ENCODE measurements at places on chromosomes 7 and 10.

DNA sequence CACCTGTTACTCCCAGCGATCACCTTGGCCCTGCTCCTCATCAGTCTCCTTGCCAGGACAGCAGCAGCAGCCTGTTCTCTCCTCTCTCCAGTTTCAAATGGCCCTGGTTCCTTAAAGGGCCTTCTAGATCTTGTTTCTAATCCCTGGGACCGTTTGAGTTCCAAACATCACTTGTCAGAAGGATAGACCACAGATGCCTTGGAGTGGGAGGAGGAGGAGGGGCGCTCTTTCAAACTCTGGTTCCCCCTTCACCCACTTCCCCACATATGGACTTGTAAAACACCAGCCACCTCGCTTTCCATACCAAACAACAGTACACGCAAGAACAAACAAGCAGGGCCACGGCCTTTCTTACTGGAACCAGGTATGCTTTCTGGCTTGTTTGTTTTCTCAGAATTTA is 104.8 kb downstream of the PLXNA4 start:
- DNase-seq: no peak

DNA sequence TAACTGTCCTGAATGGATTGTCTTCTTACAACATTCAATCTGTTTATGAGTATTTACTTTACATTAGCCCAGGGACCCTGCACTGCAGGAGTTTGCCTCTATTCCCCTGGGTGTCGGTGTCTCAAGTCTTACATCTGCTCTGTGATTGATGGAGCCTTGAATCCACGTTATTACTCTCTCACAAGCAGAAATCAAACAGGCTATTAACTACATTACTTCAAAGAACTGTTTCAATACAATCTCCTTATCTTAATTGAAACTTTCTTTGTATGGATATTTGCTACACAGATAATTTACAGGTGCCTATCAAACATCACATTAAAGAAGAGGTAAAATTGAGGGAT is 3.1 kb upstream of the ARID5B start:
- DNase-seq: no peak

DNA sequence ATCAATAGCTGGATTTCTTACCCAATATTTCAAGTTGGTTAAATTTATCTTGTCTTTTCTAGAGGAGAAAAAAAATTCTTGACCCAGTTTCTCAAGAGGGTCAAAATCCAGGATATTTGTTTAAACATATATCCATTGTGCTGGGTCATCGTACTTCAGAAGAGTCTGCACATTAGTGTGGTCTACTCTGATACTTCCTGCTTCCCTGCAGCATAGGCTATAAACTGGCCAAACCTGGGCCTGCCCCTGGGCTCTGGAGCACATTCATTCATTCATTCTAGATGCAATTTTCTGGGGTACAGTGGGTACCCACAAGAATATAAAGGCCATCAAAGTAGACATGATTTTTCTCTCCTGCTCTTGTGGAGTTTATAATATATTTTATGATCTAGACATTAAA is 142.1 kb upstream of the WNT16 start:
- DNase-seq: no peak

- DNase-seq: no peak
These were observed 10.7 kb upstream of the FMC1 start for GRCh38 chr7:139330333-139331030.

GRCh38 chr7:14806891-14807290 is 95.7 kb downstream of the DGKB start:
- DNase-seq: no peak

DNA sequence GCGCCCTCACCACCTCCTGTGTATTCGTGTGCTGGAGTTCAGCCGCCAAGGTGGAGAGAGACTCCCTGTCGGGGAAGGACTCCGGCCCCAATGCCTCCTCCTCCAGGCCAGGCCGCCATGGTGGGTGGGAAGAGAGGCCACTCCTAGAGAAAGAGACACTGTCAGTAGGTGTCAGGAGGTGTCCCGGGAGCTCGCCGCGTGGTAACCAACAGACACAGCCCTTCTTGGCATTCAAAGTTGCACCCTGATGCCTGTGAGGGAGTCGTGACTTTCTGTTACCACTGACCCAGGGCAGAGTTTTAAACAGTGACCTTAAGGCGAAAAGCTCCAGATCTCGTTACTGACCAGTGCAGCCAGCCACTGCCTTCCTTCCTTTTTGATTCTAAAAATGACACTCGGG is 155.2 kb downstream of the CUX1 start:
- no peak for DNase-seq

DNA sequence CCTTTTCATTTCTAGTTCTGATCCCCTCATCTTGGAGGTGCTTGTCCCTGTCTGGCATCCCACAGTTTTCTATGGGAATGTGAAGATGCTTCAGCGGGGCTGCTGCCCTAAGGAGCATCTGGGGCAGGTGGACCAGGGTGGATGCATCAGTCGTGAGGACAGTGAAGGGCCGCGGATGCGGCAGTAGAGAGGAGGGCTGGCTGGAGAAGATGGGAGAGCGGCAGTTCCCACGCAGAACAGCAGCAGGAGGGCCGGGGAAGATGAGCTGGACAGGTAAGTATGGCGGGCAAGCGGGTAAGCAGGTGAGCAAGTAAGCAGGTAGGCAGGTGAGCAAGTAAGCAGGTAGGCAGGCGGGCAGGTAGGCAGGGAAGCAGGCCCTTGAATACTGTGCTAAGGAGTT is 48.9 kb downstream of the ASB13 start:
- no peak for DNase-seq
